ENCODE measurements at places on chromosomes 13 and 19.

DNA sequence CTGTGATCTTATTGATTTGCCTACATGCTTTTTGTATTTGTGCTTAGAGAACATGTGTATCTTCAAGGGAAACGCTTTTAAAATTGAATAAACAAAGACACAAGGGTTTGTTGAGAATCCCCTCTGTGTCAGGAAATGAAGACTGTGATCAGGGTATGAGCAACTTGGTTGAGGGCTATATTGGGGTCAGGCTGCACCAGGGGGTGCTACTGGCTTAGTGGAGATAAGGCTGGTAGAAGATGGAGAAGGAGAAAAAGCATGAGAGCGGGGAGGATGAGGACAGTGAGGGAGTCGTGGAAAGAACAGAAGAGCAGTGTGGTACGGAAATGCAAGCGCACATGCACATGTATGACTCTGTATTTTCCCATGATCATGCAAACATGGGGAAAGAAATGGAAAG is 201.6 kb downstream of the MTUS2 start:
- no peak for DNase-seq

DNA sequence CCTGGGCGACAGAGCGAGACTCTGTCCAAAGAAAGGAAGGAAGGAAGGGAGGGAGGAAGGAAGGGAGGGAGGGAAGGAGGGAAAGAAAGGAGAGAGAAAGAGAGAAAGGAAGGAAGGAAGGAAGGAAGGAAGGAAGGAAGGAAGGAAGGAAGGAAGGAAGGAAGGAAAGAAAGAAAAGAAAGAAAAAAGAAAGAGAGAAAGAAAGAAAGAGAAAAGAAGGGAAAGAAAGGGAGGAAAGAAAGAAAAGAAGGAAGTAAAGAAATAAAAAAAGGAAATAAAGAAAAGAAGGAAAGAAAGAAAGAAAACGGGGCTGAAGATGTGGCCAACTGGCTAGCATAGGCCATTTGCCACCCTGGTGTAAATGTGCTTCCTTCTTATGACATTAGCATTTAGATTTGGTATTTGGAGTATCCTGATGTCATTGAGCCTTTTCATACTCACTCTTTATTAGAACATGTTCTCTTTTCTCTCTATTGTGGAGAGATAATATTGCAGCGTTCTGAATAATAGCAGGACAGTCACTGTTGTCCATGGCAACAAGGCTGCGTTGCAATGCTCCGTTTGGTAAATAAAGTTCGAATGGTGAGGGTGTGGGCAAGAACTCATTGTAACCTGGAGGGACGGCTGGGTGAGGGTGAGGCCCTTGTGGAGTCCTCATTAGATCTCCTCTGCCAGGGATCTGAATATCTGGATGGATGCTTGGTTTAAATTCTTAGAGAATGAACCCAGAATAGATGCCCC is 173.9 kb upstream of the UBL3 start:
- DNase-seq = no peak

GRCh38 chr13:36804588-36804987 is 14.4 kb upstream of the RFXAP start:
- DNase-seq = no peak

GRCh38 chr19:16398530-16399249 is 73.1 kb downstream of the EPS15L1 start:
- DNase-seq = no peak

- DNase-seq = no peak
Measured at GRCh38 chr19:19345232-19345631, 24.6 kb downstream of the MAU2 start.

All from right atrium auricular region (tissue), 2 donors.